Effector CD4-positive, alpha-beta T cell (primary cell): ENCODE measurements at places on chromosomes 1 and 21.

- DNase-seq: no peak
These were observed 188.4 kb downstream of the RRAGC start for GRCh38 chr1:38671221-38671620.

GRCh38 chr21:37369307-37369854 lies 2.8 kb downstream of the DYRK1A start:
- DNase-seq: no peak

DNA sequence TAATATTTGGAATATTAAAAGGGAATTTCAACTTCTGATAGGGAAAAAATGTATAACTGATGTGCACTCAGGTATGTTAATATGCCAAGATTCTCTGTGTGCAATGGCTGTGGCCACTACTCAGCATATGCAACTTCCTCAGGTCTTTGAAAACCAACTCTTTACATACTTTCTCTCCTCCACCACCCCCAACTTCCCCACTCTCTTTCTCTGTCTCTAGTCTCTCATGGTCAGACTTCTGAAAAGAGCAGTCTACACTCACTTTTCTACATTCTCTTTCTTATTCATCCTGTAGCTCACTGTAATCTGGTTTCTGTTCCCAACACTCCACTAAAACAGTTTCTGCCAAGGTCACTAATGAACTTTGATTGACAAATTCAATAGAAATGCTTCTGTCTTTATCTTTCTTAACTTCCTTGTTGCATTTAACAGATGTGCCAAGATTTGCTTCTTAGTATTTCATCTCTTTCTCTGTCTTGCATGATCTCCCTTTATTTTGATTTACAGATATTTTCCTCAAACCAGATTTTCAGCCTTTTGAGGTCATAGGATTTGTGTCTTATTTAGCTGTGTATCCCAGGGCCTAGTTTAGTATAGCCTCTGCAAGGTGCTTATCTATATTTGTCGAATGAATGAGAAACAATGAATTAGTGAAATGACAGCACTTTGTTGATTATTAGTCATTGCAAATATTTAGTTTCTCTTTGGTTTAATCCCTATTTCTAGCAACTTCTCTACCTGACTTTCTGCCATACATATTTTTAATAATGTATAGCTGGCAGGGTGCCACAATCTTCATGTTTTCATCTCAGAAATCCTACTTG lies 168.9 kb downstream of the LMO4 start:
- no peak for DNase-seq

DNA sequence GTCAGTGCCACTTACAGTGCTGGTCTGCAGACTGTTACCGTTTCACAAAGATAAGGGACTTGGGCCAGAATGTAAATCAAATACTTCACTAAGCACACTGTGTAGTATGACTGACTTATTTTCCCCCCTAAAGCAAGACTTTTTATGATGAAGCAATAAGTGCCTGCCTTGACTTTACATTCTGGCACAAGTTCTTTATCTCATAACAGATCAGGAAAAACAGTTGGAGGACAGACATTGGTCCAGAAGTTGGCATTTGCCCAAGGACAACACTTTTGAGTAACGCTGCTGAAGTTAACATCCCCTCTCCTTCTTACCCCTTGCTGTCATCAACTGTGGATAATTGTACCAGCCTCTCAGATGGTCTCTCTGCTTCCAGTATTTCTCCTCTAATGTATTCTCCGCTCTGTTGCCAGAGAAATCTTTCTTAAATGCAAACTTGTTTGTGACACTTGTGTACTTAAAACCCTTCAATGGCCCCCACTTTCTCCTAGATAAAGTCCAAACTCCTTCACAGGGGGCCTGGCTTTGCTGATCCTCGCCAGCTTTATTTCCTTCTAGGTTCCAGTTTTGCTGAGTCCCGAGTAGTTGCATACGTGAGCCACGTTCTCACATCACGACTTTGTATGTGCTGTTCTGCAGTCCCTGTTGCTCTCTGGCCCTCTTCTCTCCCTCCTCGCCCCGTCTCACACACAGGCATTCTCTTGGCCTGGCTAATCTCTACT lies 45.7 kb downstream of the S1PR1 start:
- DNase-seq: no peak

DNA sequence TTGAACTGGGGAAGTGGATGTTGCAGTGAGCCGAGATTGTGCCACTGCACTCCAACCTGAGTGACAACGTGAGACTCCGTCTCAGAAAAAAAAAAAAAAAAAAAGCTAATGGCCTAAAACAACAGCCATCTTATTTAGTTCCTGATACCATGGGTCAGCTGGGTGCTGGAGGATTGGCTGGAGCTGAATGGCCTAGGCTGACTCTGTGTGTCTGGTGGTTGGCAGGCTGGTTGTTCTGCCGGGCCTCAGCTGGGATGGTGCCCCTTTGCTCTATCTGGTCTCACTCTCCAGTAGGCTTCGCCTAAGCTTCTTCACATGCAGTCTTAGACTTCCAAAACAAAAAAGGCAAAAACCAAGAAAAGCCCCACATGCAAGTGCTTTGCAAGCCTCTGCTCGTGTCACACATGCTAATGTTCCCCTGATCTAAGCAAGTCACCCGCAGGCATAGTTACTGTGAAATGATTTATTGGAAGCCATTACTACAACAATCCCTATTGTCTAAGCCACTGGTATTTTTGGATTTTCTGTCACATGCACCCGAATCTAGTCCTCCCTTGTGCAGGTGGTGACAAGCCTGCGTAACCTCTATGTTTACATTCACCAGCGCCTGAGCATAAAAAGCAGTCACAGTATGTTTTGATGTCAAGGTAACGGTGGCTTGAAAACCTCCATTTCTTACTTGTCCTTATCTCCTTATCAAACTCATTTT lies 39.6 kb upstream of the KANK4 start:
- no peak for DNase-seq

DNA sequence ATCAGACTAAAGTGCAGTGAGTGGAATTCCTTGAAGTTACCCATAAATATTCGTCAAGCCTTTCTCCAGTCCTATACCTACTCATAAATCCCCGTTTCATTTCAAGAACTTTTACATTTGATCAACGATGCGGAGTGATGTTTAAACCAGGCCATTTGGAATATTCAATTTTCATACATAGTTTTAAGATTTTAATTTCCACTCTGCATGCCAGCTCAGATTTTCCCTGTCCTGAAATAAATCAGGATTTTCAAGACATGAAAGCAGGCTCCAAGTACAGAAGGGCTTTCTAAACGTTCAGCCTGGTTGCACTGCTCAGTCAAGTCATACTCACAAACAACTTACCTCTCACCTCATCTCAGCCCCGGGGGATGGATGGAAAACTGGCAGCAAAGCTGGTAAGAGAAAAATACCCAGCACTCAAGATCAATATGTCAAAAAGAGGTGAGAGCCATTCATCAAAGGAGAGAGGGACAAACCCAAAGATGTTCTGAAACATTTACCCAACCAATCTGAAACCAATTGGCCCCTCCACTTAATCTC lies 418.5 kb downstream of the PLPP3 start:
- no peak for DNase-seq

DNA sequence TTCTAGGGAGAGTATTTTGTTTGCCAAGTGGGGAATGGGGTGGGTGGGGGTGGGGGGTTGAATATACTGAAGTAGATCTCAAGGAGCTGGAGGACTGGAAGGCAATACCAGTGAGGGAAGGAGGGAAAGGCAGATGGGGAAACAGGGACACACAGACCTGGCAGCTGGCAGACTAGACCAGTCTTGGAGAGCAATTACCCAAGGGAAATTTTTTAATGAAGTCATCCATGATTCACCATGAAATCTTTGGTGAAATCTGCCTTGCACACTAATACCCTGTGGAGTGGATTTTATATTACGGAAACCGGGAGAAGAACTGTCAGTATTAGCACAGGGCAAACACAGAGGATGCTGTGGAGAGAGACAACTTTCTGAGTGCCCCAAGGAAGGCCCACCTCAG lies 29.7 kb upstream of the MARK1 start:
- no peak for DNase-seq

- no peak for DNase-seq
These were observed 103.6 kb downstream of the KIF26B start for GRCh38 chr1:245258271-245258920.

GRCh38 chr1:151524736-151525135 lies 13.5 kb downstream of the CGN start:
- DNase-seq: no peak

- DNase-seq: no peak
These were observed 60.6 kb downstream of the SCCPDH start for GRCh38 chr1:246784621-246785493.

DNA sequence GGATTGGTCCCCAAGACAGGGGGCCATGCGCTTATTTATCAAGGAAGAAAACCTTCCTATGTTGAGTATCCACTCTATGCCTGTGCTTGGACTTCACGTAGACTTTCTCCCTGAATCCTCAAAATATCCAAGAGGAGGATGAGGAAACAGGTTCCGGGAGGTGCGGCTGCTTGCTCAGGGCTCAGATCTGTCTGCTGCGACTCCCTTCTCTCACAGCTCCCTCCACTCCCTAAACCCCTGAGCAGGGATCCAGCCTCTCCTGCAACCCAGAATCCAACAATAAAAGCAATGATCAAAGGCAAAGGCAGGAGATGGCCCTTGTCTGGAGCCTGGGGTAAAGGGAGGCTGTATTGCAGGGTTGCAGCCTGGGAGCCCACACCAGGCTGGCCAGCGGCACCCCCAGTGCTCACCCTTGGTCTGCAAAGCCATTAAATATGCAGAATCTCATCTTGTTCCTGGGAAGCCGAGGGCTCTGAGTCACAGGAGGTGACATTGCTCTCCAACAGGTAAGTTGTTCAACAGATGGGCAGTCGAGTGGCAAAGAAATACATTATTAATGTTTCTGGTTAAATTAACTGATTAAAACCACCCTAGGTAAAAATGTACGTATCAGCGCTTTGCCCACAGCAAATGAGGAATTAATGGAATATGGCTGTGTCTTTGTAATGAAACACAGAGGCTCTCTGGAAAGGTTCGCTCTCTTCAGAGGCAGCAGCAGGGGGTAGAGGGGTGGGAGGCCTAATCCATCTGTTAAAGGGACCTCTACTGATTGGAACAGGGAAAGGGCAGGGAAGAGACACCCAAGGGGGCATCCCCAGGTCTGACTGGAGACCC lies 111.5 kb downstream of the GRIK3 start:
- DNase-seq: no peak

DNA sequence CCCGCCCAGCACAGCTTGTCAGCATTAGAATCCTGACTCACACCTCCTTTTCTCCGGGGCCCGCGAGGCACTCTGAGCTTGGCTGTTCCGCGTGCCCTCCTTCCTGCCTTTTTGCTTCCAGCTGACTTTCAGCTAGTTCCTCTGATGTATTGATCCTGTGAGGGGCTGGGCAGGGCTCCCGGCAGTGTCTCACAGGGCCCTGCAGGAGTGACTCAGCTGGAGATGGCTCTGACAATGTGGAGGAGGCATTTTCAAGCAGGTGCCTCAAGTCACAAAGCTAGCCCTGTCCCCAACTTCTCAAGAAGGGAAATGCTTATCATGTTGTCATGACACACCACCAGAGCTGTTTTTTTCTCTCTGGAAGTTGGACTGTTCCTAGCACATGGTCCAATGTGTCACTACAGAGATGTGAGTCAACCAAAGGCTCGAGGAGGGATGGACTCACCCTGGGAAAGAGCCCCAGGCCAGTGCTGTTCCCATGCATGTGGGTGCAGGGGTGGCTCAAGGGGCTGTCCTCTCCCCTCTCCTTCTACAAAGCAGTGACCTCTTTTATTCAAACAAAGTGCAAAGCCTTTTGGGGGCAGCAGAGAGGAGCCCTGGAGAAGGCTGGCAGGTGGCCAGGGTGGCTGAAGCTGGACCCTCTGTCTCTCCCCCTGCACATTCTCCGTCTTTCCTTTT lies 30.6 kb downstream of the SYT6 start:
- no peak for DNase-seq

DNA sequence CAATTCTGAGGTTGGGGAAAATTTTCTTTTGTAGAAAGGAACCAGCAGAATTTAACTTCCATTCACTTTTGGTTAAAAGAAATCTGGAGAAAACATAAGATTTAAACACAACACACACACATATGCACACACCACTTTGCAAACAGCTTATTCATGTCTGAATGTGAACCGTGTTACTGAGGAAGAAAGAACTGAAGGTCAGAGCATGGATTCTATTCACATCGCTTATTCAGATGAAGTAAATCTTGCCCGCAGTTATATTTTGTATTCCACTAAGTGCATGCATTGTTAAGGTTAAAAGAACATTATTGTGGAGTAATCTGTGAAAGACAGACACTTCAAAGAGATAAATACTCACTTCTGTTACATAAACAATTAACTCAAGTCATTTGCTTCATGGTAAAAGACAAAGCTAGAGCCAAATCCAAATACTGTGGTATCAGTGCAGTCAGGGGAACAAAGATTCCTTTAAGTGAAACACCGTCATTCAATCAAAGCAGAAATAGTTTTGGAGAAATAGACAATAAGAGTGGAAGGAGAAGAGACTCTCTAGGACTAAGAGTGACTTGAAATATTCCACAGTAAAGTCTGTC lies 82.0 kb downstream of the LRRC53 start:
- no peak for DNase-seq

DNA sequence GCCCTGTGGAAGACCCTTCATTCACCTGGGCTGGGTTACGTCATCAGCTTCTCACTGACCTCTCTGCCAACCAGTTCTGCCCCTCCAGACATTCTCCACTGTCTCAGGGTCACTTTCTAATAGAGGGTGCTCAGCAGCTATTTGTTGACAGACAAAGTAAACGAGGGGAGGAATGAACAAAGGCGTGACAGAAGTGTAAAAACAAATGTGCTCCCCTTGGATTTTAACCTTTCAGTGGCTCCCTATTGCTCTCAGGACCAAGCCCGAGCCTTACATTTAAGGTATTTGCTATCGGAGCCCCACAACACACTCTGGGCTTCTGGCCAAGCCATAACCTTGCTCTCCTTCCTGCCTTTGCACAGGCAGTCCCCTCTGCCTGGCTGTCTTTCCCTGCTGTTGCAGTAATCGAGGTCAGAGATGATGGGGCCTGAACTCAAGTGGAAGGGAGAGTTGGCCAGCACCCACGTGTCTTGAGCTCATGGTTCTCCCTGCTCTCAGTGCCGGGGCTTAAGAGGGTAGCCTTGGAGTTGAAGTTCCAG lies 9.3 kb upstream of the MARCKSL1 start:
- no peak for DNase-seq

- DNase-seq: no peak
These were observed 84.3 kb downstream of the CAMTA1 start for GRCh38 chr1:6869545-6869944.

DNA sequence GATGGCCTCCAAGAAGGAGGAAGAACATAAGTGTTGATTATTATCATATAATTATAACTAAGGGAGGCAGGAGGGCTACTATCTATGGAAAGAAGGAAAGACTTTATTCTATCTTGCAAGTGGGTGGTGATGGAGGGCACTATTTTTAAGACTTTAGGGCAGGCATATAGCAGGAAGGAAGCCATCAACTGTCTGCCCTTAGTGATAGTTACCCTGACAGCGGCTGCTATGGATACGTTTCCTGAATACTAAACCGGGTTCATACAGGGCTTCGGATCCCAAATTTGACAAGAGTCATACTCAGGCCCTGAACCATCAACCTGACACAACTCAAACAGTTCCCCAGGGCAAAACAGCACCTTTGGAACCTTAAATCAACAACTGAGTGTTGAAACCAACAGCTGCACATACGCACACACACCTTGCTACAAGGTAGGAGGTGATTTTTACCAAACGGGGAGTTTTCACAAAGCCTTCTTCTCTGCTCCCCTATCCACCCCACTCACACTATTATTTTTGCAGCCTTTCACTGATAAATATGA lies 397.2 kb downstream of the OMA1 start:
- DNase-seq: no peak

GRCh38 chr21:44532712-44533111 lies 7.3 kb downstream of the KRTAP10-1 start:
- DNase-seq: no peak
